GM12878 (cell line): ENCODE measurements at places on chromosomes 5 and 9. TPM values are rescaled to one million over a fixed set of nuclear protein-coding genes. Genes with fewer than 3 reads are reported as not detected.

Gene ITK
- 0.80 and 1.4 TPM in 2 replicates for total RNA-seq

Gene GDA
- 0.27 and 0.72 TPM in 2 replicates for total RNA-seq

Gene HSPB3
- not detected in 2 replicates for total RNA-seq

Gene ASPN
- not detected in 2 replicates for total RNA-seq

Gene ENTPD8
- total RNA-seq, result not detected in 2 replicates

Gene HRCT1
- not detected in 2 replicates for total RNA-seq

Gene TRMO
- 12.7 and 13.9 TPM in 2 replicates for total RNA-seq
